ACHN (cell line): ENCODE measurements at places on chromosomes 3 and 15.
A peak's percentile ranks its signal among the peaks of the same experiment; 100 is the strongest.

- no peak for DNase-seq
Measured at GRCh38 chr3:145952536-145952935, 208.4 kb downstream of the PLOD2 start.

GRCh38 chr15:76270876-76271275, 40.4 kb downstream of the ETFA start:
- DNase-seq: no peak

DNA sequence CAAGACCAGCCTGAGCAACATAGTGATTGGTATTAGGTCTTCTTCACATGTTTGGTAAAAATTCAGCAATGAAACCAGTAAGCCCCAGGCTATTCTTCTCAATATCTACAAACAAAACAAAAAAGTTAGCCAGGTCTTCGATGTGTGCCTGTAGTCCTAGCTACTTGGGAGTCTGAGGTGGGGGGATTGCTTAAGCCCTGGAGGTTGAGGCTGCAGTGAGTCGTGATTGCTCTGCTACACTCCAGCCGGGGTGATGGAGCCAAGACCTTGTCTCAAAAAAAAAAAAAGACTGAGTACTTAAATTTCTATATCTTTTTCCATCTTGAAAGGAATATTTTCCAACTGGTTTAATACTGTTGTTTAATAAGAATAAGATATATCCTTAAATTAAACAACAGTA, 106.8 kb downstream of the MBNL1 start:
- DNase-seq: peak; percentile 36

- DNase-seq: peak; percentile 1
Measured at GRCh38 chr3:118501152-118501551, 533.5 kb downstream of the IGSF11 start.

DNA sequence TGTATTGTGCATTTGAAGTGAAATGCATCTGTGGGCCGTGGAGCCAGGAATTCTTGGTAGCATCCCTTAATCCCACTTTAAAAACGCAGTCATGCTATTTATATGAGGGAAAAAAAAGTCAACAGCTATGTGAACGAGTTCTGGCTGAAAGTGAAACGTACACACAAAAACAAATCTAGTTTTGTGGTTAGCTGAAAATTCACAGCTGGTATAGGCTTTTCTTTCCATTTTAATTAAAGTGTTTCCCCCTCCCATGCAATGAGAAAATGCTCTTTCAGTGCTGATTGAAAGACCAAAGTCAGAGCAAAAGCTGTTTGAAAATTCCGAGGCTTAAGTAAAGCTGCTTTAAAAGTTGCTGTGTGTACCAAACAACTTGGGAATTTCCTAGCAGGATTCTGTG, 297.4 kb downstream of the PLCL2 start:
- DNase-seq: no peak

DNA sequence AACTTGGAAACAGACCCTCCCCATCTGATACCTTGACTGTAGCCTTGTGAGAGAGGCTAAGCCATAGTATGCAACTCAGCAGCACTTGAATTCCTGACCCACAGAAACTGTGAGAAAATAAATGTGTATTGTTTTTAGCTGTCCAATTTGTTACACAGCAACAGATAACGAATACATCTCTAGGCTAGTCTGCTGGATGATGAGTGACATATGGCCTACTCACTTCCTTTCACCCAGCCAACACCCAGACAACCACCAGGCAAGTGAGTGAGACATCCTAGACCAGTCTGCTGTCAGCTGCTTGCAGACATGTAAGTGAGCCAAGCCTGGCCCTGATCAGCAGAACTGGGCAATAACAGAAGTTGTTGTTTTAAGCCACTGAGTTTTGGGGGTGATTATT, 19.2 kb upstream of the SMAD6 start:
- no peak for DNase-seq

DNA sequence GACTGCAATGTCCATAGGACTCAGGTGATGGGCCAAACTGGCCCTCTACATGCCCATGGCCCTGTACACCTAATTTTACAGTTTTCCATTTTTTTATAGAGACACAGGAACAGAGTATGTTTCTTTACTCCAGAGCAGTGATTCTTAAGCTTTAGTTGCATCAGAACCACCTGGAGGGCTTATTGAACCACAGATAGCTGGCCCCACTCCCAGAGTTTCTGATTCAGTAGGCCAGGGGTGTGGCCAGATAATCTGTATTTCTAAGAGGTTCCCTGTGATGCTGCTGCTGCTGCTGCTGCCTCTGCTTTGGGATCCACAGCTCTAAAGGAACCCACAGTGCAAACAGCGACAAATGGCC, 5.1 kb downstream of the RBP1 start:
- peak; percentile 55 for DNase-seq

DNA sequence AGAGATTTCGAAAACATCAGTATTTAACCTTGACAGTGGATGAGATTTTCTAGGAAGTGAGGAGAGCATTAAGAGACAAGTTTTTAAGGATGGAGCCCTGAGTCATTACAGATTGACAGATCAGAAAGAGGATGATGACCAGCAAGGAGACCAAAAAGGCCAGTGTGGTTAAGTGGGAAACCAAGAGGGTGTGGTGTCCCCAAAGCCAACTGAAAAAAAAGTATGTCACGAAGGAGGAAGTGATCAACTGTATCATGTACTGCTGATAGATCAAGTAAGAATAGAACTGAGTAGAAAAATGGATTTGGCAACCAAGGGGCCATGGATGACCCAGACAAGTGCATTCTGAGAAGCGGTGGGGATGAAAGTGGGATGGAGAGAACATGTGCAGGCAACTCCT, 491.8 kb downstream of the FHIT start:
- no peak for DNase-seq

- no peak for DNase-seq
Measured at GRCh38 chr3:32009101-32009500, 27.6 kb downstream of the ZNF860 start.

DNA sequence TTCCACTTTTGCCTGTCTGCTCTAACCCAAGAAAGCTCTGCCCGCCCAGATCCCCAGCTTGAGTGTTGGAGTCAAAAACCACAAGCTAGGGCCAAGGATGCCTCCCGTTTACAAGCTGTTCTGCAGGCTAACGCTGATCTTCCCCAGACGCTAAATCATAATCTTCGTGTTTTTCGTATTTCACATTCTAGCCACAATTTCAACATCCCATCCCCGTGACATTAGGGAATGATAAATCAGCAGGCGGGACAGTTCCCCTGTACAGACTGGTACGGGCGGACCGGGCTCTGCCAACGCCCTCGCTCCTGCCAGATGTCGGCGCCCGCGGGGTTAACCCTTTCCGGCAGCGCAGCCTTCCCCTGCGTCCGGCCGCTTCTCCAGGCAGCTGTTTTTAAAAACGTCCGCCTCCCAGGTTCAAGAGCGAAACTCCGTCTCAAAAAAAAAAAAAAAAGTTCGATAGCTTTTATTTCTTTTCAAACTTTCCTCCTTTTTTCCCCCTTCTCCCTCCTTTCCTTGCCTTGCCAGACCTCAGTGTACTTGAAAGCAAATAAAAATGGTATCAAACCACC, 81.0 kb upstream of the BNC1 start:
- DNase-seq: peak; percentile 37

DNA sequence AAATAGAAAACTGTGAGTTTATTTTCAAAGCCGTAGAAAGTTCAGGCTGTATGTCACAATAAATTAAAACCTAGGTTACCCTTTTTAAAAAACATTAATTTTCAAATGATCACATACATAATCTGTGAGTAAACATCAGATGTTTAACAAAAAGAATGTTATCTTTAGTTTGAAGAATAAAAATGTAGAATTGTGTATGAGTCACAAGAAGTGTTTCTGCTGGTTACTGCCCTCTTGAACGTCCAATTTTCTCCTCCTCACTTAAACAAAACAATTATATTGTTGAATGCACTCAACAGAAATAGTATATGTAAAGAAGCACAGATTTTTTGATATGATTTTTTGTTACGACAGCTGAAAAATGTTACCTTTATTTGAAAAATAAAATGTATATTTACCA, 855.1 kb downstream of the ROBO1 start:
- DNase-seq: no peak

DNA sequence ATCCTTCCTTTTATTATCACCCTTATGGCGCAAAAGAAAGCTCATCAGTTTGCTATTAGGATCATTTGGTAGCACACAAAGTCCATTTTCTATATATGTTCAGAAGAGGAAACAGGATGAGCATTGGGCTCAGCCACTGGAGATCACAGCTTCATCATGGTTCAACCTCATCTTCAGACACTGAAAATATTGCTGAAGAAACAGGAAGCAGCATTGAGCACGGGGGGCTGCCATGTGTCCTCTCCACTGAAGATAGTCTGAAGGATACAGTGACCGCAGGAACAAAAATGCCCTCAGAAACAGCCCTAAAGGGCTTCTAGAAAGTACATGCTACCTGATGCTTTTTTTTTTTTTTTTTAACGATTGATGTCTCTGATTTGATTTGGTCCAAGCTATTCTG, 835.3 kb upstream of the CFAP20DC start:
- DNase-seq: no peak

GRCh38 chr15:70257573-70258248, 160.0 kb upstream of the TLE3 start:
- DNase-seq: no peak

GRCh38 chr15:46646490-46646889, 1011.7 kb downstream of the SQOR start:
- no peak for DNase-seq

DNA sequence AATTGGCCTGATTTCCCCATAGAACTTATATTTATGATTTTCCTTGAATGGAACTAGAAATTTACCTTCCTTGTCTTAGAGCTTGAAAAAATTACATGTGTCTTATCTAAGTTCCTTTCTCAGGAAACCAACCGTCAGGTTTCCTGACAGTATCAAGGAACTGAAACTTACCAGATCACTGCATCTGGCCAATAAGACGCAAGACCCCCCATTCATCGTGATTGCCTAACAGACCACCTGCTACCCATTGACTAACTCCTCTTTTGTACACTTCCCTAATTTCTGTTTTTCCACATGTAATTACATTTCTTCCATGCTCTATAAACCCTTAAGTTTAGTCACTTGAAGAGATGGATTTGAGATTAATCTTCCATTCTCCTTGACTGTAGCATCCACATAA, 517.2 kb upstream of the CBLB start:
- DNase-seq: no peak

DNA sequence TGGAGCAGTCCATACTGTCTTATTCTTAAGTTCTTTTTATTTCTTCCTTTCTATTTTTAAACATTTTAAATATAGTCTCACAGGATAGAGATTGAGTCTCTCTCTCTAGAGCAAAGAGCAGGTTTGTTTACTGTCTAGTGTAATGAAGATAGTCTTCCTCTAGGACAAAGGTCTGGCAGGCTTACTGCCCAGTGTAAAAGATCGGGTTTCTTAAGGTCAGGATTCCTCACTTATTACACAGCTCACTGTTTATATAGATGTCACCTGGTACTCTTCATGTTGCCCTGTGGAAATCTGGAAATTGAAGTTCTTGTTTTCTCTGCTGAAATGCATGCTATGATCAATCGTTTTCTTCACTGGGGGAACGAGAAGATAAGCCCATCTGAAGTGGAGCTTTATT, 76.0 kb downstream of the ZBBX start:
- no peak for DNase-seq

DNA sequence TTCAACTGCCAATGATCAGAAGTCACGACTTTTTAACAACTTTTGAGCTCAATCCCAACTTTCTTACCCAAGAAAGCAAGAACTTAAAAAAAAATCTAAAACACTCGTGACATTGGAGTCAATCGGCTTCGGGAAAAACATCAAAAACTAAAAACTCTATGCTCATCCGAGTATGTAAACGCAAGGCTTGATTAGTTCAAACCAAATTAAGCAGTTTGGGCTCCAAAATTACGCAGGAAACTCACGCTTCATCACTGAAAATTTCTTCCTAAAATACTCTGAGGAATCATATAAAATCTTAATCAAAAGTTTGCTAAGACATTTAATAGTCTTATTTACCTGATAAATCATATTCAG, 1.6 kb downstream of the TRA2B start:
- DNase-seq: no peak

DNA sequence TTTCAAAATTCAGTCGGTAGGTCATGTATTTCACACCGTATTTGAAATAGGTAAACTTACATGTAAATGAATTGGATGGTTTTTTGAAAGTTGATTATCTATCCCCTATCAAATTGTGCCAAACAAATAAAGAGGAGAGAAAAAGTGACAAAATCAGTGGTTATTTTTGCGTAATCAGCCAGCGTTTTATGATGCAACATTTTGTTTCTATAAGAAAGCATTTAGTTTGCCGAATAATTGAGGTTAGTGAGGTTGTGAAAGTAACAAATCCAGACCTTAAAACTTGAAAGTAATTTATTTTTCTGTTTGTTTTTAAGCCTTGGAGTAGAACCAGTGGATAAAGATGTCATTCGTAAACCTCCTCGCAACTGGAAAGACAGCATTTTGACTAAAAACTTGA, 29.3 kb downstream of the ASTE1 start:
- no peak for DNase-seq

DNA sequence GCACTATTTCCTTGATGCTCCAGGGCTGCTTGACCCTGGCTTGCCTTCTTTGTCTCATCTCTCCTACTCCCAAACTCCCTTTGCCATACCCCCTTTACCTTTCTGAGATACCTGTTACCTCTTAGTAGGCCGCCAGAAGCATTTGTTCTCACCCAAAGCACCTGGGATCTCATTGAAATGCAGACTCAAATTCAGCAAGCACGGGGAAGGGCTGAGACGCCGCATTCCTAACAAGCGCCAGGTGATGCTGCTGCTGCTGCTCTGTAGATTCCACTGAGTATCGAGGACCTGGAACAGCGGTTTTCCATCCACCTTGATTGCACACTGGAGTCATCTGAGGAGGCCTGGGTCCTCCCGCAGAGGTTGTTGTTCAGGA, 91.8 kb downstream of the TMEM266 start:
- DNase-seq: no peak

GRCh38 chr3:30710017-30710416, 103.6 kb downstream of the TGFBR2 start:
- no peak for DNase-seq

- no peak for DNase-seq
Measured at GRCh38 chr15:50830477-50831354, 65.2 kb upstream of the SPPL2A start.

GRCh38 chr15:99076109-99076508, 28.8 kb upstream of the SYNM start:
- no peak for DNase-seq
